ENCODE measurements at places on chromosomes 1 and 21.

DNA sequence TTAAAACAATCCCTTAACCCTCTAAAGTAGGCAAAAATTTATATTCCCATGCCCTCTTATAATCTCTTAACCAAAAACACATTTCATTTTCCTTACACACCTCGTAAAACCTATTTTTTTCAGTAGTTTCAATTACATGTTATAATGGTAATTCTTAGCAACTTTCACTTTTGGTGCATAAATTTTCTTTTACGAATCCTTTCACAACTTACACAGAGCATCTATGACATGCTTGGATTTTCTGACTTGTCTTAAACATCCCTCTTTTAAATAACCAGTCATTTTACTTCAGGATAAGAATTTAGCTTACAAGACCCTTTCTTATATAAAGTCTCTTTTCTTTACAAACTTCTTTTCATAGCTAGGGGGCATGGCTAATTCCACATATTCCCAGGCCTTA is 8.9 kb upstream of the MRPL55 start:
- DNase-seq: no peak

DNA sequence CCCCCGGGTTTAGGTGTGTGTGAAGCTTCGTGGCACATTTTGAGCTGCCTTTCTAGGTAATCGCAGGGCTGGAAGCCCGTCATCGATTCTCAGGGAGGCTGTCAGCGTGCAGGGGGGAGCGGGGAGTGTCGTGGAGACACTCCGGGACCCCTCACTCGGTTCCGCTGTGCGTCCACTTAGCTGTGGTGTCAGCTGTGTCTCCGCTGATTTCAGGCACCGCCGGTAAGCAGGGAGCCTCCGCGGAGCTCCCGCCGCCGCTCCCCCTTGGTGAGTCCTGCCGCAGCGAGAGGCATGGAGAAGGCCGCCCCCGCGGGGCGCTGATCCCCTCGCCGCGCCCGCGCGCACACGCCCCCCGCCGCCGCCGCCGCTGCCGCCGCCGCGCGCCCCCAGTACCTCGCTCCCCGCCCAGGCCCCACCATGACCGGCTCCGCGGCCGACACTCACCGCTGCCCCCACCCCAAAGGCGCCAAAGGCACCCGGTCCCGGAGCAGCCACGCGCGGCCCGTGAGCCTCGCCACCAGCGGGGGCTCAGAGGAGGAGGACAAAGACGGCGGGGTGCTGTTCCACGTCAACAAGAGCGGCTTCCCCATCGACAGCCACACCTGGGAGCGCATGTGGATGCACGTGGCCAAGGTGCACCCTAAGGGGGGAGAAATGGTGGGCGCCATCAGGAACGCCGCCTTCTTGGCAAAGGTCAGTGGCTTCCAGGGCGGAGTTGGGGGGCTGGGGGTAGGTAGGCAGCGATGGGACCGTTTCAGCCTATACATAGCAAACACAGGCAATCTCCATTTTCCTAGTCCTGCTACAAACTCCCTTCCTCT is 995 bp downstream of the VASH2 start:
- peak; percentile 32 for DNase-seq

GRCh38 chr21:14923468-14923867 is 141.3 kb downstream of the NRIP1 start:
- DNase-seq: peak; percentile 37

GRCh38 chr21:43657355-43658087 is 1.8 kb downstream of the HSF2BP start:
- DNase-seq: no peak

DNA sequence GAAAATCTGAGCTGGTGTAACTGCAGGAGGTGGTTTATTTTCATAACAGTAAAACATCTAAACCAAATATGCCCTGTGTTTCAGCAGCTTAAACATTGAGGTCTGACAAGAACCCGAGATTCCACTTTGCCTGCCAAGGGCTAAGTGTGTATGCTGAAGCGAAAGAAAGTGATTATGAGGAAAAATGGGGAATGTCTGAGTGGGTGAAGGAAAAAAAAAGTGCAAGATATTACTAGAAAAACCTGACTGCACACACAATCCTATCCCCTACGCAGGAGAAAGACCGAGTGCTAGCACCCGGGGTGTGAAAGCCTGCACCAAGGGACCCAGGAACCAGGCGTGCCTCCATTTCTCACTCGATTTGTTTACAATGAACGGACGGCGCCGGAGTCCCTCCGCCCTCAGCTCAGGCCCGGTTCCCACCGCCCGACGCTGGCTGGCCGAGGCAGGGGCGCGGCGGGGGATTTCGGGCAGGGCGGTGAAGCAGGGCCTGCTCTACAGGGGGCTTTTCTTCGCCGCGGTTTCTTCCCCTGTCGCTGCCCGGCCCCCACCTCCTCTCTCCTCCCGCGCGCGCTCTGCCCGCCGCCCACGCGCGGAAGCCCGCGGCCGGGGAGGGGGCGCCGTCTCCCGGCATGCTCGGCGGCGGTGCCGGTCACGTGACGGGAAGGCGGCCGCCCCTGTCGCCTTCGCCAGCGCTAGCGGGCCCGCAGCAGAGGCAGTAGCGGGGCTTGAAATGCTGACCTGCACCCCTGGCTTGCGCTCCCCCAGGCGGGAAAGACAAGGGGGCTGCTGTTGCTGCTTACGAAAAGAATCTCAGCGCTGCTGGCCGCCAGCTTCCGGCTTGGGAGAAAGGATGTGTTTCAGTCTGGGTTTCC is 35.9 kb downstream of the ITPKB start:
- peak; percentile 94 for DNase-seq

Measured in GM03348 (cell line).